Natural killer cell treated with Interleukin-12 subunit alpha and Interleukin-12 subunit beta and Interleukin-15 and Interleukin-18, amount 100 ng/mL, for 72 hours (primary cell): ENCODE measurements at places on chromosomes 7 and 10. TPM values are rescaled to one million over a fixed set of nuclear protein-coding genes. Genes with fewer than 3 reads are reported as not detected.

ATOH7 gene
- not detected for total RNA-seq

ACTL6B gene
- not detected for total RNA-seq

GRCh38 chr10:24793648-24794379 is 70.1 kb upstream of the ARHGAP21 start:
- no peak for DNase-seq

DNA sequence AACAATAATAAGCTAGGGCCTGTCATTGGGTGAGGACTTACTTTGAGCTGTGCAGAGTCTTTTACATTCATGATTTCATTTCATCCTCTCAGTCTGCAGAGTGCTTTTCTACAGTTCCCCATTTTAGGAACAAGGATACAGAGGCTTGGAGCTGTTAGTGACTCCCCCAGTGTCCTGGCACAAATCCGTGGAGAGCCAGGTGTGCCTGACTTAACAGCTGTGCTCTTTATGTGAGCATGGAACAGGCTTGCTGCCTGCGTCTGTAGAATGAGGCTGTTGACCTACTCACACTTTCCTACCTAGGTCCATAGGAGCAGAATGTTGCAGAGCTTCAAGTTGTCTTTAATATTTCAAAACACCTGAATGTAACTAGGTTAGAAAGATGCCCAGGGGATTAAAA is 50.4 kb upstream of the BTBD16 start:
- DNase-seq = no peak

GRCh38 chr7:67773081-67773480 is 776.4 kb downstream of the TYW1 start:
- DNase-seq = no peak

GRCh38 chr10:53479365-53479764 is 706.8 kb upstream of the MBL2 start:
- no peak for DNase-seq

GRCh38 chr7:15487896-15488295 is 73.9 kb downstream of the AGMO start:
- DNase-seq = no peak

GRCh38 chr7:50644586-50644985 is 79.4 kb upstream of the DDC start:
- no peak for DNase-seq

DNA sequence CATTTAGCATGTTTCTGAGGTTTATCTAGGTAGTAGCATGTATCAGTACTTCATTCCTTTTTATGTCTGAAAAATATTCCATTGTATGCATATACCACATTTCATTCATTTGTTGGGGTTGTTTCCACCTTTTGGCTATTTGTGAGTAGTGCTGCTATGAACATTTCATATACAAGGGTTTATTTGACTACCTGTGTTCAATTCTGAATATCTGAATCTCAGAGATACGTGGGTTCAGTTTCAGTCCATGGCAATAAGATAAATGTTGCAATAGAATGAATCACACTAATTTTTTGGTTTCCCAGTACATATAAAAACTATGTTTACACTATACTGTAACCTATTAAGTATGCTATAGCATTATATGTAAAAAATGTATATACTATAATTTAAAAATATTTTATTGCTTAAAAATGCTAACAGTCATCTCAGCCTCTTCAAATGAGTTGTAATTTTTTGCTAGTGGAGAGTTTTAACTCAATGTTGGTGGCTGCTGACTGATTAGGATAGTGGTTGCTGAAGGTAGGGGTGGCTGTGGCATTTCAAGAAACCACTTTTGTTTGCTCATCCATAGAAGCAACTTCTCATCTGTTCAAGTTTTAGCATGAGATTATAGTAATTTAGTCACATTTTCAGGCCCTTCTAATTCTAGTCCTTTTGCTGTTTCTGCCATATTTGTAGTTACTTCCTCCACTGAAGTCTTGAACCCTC is 13.9 kb downstream of the PLEKHA1 start:
- DNase-seq = no peak

GRCh38 chr10:96832721-96833219 is 672 bp downstream of the LCOR start:
- peak; percentile 92 for DNase-seq
